ENCODE measurements at places on chromosomes 11 and 22.

DNA sequence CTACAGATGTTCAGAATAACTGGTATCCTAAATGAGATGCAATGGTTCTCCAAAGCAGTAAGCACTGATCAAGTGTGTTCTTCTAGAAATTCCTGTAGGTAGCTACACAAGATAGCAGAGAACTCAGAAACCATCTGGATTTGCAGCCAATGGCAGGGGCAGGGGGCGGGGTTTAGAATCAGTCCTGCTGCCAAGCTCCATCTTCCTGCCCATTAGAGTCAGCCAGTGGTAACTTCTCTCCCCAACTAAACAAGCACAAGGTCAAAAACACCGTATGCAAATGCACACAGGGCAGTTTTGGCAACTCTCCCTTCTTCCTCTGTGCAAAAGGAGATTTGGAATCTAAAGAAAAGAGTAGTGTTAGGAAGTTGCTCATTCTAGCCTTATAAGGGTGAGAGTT, 237.5 kb upstream of the CCDC90B start:
- DNase-seq, result no peak

DNA sequence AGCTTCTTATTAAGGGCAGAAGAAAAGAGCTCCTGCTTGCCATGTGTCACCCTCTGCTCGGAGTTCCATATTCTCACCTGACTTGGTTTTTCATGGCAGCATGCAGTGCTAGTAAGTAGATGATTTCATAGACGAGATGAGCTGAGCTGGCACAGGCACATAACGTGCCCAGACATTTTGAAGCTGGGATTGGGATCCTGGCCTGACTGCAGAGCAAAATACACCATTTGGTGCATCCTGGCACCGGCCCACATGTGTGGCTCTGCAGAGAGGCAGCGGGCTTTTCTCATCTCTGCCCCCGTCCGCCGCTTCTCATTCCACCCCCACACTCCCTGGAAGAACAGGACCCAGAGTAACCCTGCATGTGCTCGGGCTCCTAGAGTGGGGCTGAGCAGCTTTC, 24.8 kb downstream of the FAM118A start:
- no peak for DNase-seq

GRCh38 chr11:92070026-92070889, 154.4 kb upstream of the FAT3 start:
- DNase-seq, result no peak

- no peak for DNase-seq
These were observed 32.4 kb upstream of the MYH9 start for GRCh38 chr22:36419912-36420882.

- DNase-seq, result no peak
These were observed 92.6 kb downstream of the SWAP70 start for GRCh38 chr11:9756461-9756860.

GRCh38 chr22:35978889-35979288, 49.7 kb downstream of the RBFOX2 start:
- no peak for DNase-seq

GRCh38 chr22:29208502-29208862, 2.8 kb downstream of the EMID1 start:
- DNase-seq, result no peak

DNA sequence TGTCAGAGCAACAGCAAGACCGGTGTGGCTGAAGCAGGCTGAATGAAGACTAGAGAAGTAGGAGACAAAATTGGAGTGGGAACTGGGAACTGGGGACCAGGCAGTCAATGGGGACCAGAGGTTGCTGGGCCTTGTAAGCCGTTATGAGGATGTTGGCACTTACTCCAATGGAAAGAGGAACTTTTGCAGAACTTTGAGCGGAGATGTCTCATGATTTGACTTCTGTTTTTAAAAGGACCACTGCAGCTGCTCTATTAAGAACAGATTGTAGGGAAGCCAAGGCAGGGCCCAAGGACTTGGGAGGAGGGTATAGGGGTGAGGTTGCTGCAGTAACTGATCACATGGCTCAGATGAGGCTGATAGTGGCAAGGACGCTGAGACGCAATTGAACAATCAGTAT, 34.2 kb downstream of the IL18 start:
- DNase-seq, result no peak

DNA sequence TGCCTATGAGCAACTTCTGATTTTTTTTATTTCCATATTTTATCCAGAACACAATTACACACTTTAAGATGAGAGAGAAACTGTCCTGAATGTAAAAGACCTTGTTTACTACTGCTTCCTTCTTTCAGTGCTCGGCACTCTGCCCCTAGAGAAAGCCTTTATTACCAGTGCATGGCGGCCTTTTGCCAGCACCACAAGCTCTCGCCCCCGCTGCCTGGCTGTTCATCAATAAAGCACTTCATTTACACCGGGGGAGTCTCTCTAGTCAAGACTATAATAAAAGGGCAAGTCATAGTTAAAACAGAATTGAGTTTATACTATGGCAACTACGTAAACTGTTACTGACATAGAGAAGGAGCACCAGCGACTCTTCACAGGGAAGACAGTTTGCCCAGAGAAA, 259.5 kb downstream of the CADM1 start:
- DNase-seq, result no peak

- no peak for DNase-seq
These were observed 13.5 kb downstream of the SGSM3 start for GRCh38 chr22:40383905-40384304.

GRCh38 chr11:46427364-46427763, 35.8 kb upstream of the CHRM4 start:
- no peak for DNase-seq

GRCh38 chr11:79794484-79795393, 353.9 kb upstream of the TENM4 start:
- no peak for DNase-seq

- DNase-seq, result no peak
These were observed 11.3 kb upstream of the MS4A7 start for GRCh38 chr11:60367009-60367408.

DNA sequence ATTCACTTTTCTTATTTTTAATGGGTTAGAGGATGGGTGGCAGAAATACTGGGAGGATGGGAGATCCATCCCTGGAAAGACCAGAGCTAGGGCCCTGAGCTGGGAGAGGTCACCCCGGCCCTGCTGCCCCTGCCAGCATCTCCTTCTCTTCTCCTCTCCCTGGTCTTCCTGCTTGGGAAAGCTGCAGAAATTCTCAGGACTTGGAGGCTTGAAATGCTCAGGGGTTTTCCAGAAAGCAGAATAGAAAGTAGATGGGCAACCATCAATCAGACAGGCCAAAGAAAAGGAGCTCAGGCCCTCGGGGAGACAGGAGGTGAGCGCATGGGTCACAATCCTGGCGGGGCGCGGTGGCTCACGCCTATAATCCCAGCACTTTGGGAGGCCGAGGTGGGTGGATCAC, 1.5 kb downstream of the APOBEC3H start:
- DNase-seq, result no peak

- DNase-seq, result no peak
These were observed 17.0 kb downstream of the KCNE3 start for GRCh38 chr11:74450318-74450717.

DNA sequence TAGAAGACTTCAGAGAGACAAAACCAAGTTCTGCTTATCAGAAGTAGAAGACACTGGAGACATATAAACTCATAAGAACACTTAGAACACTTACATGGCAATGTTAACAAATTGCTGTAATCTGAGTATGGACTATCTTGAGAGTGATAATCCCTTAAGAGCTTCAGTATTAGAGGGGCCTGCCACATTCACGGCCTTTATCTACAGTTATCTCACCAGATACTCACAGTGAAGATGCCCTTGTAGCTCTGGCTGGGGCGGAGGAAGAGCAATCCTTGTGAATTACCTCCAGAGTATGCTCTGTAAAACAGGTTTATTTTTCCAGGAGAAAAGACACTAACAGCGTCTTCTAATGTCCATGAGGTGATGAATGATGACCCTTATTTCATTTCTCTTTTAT, 762.8 kb downstream of the FAM181B start:
- DNase-seq, result no peak

DNA sequence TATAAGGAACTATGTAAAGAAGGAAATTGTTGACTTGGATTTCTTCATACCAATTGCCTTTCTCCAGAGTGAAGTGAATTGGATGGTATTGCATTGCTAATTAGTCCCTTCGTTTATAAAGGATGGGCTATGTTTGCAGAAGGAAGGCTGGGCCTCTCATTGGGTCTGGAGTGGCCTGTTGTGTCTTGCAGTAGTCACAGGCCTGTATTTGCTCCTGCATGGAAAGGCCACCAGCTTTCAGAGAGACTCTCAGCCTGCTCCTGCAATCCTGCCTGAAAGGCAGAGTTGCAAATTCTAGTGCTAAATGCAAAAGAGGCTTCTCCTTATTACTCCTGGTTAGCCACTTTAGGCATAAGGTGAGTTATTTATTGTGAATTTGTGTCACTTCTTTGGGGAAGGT, 103.8 kb downstream of the EXT2 start:
- DNase-seq, result no peak

GRCh38 chr11:34514597-34514996, 1.0 kb upstream of the ELF5 start:
- no peak for DNase-seq

GRCh38 chr11:35158701-35159510, 19.9 kb downstream of the CD44 start:
- DNase-seq, result no peak

All from activated naive CD8-positive, alpha-beta T cell treated with anti-CD3 and anti-CD28 coated beads, Interleukin-2, amount 50 U/mL, for 24 hours (primary cell).